ENCODE measurements at places on chromosomes 3 and 15.

DNA sequence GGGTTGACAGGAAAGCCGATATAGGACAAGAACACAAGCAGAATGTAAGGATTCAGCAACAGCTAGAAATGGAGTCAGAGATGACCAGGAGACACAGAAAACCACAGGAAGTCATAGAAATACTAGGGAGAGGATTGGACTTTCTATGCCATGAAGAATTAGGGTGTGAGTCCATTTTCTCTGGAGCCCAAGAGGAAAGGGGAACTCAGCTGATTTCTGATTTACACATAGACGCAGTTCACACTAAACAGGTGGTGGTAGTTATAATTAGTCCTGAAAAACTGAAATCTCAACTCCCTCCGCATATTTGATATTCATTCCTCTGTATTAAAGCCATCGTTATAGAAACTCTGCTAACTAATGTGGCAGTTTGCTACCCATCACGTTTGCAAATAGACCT is 292.7 kb upstream of the STT3B start:
- no peak for DNase-seq

DNA sequence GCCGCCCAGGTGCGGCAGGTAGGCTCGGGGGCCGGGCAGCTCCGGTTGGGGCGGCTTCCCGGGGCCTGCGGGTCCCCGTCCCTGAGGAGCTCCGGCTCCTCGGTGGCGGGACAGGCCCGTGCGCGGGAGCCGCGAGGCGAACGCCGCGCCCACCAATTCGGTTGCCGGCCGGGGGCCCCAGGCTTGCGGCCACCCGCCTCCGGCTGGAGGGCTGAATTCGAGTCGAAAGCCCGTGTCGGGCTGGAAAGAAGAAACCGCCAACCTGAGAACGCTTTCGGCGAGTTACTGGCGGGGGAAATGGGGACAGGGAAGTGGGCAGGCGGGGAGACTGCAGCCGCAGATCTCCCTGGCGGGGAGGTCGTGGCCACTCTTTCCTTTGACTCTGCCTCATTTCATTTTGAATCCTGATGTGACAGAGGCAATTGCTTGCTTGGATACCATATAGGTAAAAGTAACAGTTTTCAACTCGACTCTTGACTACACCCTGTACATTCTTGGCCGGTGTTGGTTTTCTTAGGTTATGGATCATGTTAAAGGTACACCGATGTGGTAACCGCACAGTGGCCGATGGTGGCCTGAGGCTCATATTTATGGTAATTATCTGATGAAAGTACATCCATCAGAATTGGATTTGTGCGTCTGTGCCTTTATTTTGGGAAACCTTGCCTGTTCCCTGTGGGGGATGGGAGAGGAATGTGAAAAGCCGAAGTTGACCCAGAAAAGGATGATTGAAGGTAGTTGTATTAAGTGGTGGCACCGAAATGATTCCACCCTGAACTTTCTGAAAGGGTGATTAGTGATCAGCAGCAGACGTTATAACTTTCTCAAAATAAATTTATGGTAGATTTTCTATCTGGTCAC is 1.7 kb downstream of the B3GNT5 start:
- no peak for DNase-seq

DNA sequence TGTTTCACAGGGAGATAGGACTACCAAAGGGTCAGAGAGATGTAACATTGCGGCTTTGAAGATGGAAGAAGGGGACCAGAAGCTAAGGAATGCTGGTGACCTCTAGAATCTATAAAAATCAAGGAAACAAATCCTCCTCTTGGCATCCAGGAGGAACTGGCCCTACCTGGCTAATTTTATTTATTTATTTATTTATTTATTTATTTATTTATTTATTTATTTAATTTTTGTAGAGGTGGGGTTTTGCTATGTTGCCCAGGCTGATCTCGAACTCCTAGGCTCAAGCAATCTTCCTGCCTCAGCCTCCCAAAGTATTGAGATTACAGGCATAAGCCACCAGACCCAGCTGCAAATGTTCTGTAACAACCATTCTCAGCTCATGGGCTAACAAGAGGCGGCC is 19.7 kb downstream of the MYL3 start:
- DNase-seq: no peak

GRCh38 chr15:90318591-90318990 is 33.5 kb upstream of the ZNF774 start:
- no peak for DNase-seq

DNA sequence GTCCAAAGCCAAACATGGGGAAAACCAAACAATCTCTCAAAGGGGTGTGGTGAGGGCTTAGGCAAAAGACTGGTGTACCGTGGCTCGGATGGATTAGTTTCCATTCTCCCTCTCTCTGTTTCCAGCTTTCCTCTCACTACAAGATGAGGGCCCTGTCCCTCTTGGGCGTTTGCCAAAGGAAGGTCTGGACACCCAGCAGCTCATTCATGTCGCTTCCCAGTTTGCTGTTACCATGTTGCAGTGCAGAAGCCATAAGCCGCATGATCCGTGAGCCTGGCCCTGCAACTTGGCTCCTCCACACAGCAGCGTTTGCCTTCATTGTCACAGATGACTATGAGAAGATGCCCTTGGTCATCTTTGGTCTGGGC is 92.2 kb downstream of the APBA2 start:
- no peak for DNase-seq

- DNase-seq: no peak
Measured at GRCh38 chr3:4828279-4829030, 150.8 kb upstream of the BHLHE40 start.

DNA sequence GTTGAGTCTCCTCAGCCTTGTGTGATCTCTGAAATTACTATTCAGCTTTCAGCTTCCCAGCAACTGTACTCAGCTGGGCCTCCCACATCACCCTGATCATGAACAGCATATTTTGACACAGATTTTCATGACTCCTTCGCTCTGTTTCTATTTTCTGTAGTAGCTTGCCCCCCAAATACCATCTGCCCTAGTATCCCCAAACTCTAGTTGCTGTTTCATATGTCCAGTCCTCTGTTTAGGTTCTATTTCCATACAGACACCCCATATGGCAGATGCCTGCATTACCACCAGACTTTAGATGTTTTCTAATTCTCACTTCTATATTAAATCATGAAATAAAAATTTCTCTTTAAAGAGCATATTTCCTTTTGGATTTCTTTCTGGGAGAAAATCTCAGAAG is 217.2 kb upstream of the ARPP21 start:
- no peak for DNase-seq

DNA sequence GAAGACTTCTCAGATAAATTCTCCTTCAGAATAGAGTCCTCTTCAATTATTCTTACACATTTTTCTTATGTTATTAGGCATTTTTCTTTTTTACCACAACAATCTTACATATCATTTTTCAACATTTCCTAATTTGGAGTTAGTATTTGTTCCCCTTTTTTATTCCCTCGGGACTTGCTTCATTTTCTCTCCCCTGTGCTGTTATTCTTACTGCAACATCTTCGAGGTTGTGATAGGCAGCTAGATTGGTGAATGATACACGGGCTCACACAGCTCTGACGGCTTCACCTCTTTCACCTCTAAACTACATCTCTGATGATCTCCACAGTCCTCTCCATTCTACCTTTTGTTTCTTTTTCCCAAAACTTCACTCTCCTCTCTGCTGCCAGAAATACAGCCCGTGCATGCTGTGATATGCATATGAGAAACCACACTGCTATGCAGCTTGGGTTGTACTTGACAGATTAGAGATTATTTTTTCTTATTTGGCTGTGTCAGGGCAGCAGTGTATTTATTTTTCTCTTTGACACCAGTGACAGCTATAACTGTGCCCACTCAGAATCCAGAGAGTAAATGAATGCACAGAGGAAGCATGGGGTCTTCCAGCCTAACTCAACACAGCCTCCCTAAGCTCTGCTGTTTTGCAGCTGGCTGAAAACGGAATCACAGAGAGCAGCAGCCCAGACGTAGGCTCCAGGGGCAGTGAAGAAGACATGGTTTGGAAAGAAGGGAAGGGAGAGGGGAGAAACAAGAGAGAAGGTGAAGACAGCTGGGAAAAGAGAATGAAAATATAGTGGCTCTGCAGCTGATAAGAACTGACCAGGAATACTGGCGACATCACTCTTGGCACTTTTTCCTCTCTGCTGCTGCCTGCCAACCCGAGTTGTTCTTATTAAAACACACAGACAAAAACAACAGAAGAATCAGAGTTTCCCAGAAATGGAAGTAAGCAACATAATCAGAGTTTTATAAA is 61.8 kb downstream of the SLC9A9 start:
- no peak for DNase-seq

DNA sequence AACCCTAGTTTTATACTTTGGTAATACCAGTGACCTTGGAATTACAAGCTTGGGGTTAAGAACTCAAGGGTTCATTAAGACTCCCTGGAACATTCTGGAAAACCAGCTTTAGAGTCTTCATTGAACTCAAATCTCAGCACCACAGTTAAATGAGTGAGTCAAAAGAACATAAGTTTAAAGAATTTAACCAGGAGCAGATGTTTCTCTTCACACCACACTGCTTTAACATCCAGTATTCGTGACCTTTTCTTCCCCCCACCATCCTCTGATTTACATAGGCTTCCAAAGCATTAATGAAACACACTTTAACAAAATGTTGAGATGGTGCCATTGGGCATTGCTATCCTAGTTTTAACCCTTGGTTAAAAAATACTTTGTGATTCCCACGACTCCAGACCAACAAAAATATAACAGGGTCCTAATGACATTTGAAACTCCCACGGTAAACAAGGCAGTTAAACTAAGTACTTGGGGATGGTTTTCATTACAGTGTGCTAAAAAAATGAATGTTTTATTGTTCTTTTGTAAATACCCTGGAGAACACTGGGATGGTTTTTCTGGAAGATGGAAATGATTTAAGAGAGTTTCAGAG is 123.9 kb downstream of the OXNAD1 start:
- no peak for DNase-seq

DNA sequence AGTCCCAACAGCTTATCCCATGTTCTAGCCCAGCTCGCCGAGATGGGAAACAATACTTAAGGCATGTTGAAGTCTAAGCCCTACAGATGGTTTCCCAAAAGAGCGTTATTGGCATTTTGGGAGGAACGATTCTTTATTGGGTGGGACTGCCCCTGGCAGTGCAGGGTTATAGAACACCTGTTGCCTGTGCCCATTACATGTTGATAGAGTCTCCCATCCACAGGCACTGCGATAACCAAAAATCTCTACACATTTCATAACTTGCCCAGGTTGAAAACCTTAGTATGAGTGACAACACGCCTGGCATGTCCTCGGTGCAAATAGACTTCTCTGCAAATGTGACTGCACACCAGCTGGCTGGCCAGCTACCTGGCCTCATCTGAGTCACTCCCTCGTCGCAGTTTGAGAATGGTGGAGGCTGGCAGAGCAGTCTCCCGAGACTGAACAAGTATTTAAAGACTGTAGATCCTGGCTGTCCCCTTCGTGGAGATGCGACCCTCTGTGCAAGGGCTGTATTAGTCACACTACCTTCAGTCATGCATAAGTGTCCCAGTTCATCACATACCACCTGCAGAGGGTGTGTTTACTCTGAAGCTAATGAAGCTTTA is 18.7 kb downstream of the ZNF80 start:
- peak; percentile 22 for DNase-seq

GRCh38 chr3:39025222-39025970 is 26.3 kb downstream of the SCN11A start:
- DNase-seq: no peak

DNA sequence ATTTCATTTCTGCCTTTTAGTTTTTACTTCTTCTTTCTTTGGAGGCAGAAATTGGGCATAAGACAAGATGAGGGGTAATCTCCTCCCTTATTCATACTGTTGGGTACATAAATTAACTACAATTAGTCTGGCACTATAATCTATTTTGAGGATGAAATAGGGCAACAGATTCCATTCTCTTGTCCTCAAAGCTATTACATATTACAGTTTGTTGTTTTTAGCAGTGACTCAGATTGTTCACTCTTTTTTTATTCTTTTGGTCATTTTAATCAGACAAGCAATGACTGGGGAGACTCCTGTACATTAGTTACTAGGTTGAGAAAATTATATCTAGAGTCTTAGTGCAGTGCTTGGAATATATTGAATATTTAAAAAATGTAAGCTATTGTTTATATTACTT is 556.0 kb downstream of the OTOL1 start:
- DNase-seq: no peak

DNA sequence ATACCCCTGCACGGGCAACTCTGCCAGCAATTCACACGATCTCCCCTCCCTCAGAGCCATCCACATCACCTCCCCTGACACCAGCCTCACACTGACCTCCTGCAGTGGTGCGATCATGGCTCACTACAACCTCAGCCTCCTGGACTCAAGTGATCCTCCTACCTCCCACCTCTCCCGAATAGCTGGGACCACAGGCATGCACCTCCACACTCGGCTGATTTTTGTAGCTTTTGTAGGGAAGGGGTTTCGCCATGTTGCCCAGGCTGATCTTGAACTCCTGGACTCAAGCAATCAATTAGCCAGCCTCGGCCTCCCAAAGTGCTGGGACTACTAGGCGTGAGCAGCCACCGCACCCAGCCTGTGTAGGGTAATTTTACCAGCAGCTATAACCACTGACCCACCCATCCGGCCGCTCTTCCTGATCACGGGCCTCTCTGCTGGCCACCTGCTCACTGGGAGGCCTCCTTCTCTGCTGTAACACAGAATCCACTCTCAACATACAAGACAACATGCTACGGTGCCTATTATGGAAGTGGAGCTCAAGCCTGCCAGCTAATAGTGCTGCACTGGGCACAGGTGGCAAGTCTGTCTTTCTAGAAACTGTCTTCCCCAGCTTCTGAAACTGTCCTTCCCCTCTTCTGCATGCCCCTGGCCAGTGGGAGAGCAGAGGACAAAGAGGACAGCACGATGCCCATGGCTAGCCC is 4.6 kb downstream of the GP9 start:
- DNase-seq: no peak

GRCh38 chr3:52128118-52128683 is 26.0 kb downstream of the POC1A start:
- DNase-seq: no peak

- no peak for DNase-seq
Measured at GRCh38 chr15:68700455-68701123, 120.1 kb downstream of the ANP32A start.

- DNase-seq: no peak
Measured at GRCh38 chr3:184676927-184677326, 34.9 kb downstream of the MAGEF1 start.

DNA sequence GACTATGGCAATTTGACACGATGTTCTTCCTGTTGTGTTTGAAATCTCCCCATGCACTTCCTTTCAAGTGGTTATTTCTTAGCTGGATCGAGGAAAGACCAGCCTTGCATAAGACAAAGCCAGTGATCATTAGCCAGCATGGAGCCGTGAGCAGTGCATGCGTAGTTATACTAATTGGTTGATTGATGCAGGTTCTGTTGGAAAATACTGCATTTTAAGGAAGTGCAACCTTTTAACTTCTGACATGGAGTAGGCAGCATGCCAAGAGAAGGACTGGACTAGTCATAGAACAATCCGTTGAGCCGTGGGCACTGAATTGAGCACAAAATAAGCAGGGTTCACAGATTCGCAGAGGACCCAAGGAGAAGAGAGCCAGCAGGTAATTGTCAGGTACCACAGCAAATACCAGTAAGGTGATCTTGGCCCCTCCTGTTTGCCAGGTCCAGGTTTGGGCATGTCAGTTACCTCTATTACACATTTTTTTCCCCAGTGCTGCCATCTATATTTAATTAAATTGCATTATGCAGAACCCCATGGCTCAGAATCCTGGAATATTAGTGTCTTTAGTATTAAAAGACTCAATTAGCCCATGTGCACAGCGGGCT is 29.0 kb upstream of the BCL6 start:
- no peak for DNase-seq

All from CD4-positive, alpha-beta T cell treated with Interleukin-4 for 4 hours (primary cell).